ENCODE measurements at places on chromosomes 6 and 20. TPM values are rescaled to one million over a fixed set of nuclear protein-coding genes. Genes with fewer than 3 reads are reported as not detected.

Gene FAM209B
- total RNA-seq, result not detected

Gene OPRM1
- total RNA-seq, result not detected

Gene GPR63
- total RNA-seq, result 0.49 TPM

Gene CTSZ
- total RNA-seq, result 151 TPM

Gene SRSF12
- total RNA-seq, result 2.0 TPM

Gene MAPK13
- total RNA-seq, result 12.8 TPM

Gene TNFRSF6B
- total RNA-seq, result 6.1 TPM

Gene UBD
- total RNA-seq, result 4.1 TPM

Gene ZSCAN12
- total RNA-seq, result 7.3 TPM

Gene ZBTB12
- 8.4 TPM for total RNA-seq

Gene CRISP2
- not detected for total RNA-seq

Gene OR2H1
- total RNA-seq, result not detected

Gene ZNF343
- total RNA-seq, result 16.3 TPM

Gene CENPW
- 2.8 TPM for total RNA-seq

Gene CCM2L
- total RNA-seq, result 11.7 TPM

Gene ADGRF5
- 23.8 TPM for total RNA-seq

Gene LY6G6F
- not detected for total RNA-seq

Gene RAET1E
- 0.80 TPM for total RNA-seq

Gene WFDC5
- total RNA-seq, result not detected

Gene FNDC1
- total RNA-seq, result 13.7 TPM

Gene RNF114
- 80.5 TPM for total RNA-seq

Gene FAM217A
- total RNA-seq, result not detected

Gene MLN
- total RNA-seq, result not detected

Gene STX7
- 98.4 TPM for total RNA-seq

Gene TIAM2
- total RNA-seq, result 14.6 TPM

Gene TREM1
- total RNA-seq, result 9.8 TPM

Gene RSPH4A
- total RNA-seq, result 0.18 TPM

Gene LINC00237
- total RNA-seq, result not detected

Gene COX4I2
- total RNA-seq, result 8.3 TPM

Gene SOX4
- total RNA-seq, result 18.6 TPM

Gene GRM1
- total RNA-seq, result 0.45 TPM

Gene RPP21
- 36.7 TPM for total RNA-seq

Gene BTNL2
- total RNA-seq, result not detected

Gene FAM229B
- 42.4 TPM for total RNA-seq

Gene LHFPL5
- total RNA-seq, result not detected

Gene C20orf144
- total RNA-seq, result not detected

Gene DEFB113
- total RNA-seq, result not detected

Gene PAK5
- 0.18 TPM for total RNA-seq

Gene MYT1
- total RNA-seq, result not detected

Gene MUC22
- total RNA-seq, result not detected

Gene RIMS4
- 8.0 TPM for total RNA-seq

Gene MATN4
- total RNA-seq, result 0.22 TPM

Gene UNC93A
- total RNA-seq, result not detected

Gene CTSA
- 87.4 TPM for total RNA-seq

Gene TUBB1
- total RNA-seq, result 1.0 TPM

Gene VIP
- total RNA-seq, result 1.9 TPM

Gene SGK2
- total RNA-seq, result 7.7 TPM

Gene HLA-DOB
- total RNA-seq, result 1.8 TPM

Gene LY6G5C
- 2.1 TPM for total RNA-seq

All from sciatic nerve (tissue), 2 donors.